ENCODE measurements at places on chromosomes 13 and 19.

- DNase-seq = no peak
Observed at GRCh38 chr19:29417048-29417447, 108.7 kb upstream of the VSTM2B start.

- DNase-seq = no peak
Observed at GRCh38 chr19:5083547-5083965, 114.6 kb downstream of the KDM4B start.

GRCh38 chr19:5787409-5788182 is 3.0 kb upstream of the PRR22 start:
- no peak for DNase-seq

GRCh38 chr19:15893477-15893876 is 4.4 kb downstream of the CYP4F2 start:
- DNase-seq = no peak

- no peak for DNase-seq
Observed at GRCh38 chr13:89568746-89569145, 1778.7 kb upstream of the MIR17HG start.

DNA sequence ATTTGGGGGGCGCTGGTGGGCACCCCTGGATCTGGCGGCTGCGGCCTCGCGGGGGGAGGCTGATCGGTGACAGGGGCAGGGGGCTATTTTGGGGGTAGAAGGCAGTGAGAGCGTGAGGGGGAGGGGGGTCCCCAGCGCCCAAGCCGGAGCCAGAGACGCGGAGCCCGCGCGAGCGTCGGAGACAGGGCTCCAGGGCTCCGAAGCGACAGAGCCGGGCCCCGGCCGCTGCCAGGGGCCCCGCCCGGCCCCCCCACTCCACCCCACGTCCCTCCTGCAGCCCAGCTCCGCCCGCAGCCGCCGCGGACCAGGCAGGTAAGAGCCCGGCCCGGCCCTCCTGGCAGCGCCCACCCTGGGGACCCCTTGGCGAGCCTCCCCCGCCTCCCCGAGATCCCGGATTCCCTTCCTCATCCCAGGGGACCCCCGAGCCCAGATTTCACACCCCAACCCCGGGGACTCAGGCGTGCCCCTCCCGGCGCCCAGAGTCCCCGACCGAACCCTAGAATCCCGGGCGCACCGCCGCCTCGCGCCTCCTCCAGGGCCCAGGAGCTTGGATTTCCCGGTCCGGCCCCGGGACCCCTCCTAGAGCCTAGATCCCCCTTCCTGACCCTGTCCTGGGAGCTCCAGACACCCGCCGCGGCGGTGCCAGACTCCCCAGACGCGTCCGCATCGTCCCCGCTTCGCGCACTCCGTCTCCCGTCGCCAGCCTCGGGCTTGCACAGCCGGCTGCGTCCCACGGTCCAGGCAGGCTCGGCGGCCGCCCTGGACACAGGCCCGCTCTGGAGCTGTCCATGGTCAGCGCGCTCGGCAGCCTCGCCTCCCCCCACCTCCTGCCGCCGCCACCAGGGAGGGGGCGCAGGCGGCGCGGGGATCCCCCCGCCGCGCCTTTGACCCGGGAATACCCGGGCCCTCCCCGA is at the start of gene PPFIA3:
TSS of gene PPFIA3 (plus strand) at position 134 of the 914 bp plus-strand sequence. CDS start 8,330 bp downstream, outside the sequence.
- DNase-seq = no peak

DNA sequence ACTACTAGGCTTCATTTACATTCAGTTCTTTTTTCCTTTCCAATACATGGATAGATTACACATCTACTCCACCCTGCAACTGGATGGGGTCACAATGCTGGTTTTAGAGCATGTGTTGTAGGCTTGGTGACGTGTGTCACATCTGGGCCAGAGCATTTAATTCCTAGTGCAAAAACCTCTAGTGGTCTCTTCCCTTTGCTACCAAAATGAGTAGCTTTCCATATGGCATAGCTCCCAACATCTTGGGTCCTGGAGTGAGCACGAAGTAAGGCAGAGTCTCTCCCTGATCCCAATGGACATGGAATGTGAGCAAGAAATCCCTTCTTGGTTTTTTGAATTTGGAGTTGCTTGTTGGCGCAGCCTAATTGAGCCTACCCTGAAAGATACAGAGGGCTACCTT is 51.7 kb downstream of the TNFSF11 start:
- DNase-seq = no peak

GRCh38 chr19:1007399-1008251 is 7.4 kb downstream of the GRIN3B start:
- no peak for DNase-seq

GRCh38 chr13:23813635-23814034 is 75.6 kb downstream of the MIPEP start:
- no peak for DNase-seq

DNA sequence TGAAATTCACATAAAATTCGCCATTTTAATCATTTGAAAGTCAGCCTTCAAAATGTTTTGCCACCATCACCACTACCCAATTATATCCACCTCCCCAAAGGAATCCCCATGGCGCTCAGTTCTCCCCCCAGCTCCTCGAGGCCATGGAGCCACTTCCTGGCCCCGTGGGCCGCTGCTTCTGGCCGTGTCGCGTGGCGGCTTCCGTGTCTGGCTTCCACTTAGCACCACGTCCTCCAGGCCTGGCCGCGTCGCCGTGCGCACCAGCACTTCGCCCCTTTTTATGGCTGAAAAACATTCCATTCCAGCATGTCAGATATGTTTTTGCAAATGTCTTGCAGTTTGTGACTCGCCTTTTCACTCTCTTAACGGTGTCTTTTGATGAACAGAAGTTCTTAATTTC is 46.7 kb upstream of the DCUN1D2 start:
- no peak for DNase-seq

- DNase-seq = no peak
Observed at GRCh38 chr19:51799034-51799773, 4.2 kb downstream of the FPR3 start.

GRCh38 chr13:46909042-46909441 is 12.2 kb upstream of the HTR2A start:
- no peak for DNase-seq

GRCh38 chr19:49957262-49957915 is 3.6 kb downstream of the SIGLEC11 start:
- no peak for DNase-seq

GRCh38 chr13:74479124-74479523 is 344.9 kb upstream of the KLF12 start:
- DNase-seq = no peak

- no peak for DNase-seq
Observed at GRCh38 chr13:58083064-58083463, 451.5 kb downstream of the PCDH17 start.

- no peak for DNase-seq
Observed at GRCh38 chr13:32504263-32504662, 34.3 kb downstream of the N4BP2L2 start.

GRCh38 chr13:33787051-33787591 is 30.8 kb upstream of the RFC3 start:
- DNase-seq = no peak

- DNase-seq = no peak
Observed at GRCh38 chr13:109904218-109904617, 117.8 kb upstream of the IRS2 start.

DNA sequence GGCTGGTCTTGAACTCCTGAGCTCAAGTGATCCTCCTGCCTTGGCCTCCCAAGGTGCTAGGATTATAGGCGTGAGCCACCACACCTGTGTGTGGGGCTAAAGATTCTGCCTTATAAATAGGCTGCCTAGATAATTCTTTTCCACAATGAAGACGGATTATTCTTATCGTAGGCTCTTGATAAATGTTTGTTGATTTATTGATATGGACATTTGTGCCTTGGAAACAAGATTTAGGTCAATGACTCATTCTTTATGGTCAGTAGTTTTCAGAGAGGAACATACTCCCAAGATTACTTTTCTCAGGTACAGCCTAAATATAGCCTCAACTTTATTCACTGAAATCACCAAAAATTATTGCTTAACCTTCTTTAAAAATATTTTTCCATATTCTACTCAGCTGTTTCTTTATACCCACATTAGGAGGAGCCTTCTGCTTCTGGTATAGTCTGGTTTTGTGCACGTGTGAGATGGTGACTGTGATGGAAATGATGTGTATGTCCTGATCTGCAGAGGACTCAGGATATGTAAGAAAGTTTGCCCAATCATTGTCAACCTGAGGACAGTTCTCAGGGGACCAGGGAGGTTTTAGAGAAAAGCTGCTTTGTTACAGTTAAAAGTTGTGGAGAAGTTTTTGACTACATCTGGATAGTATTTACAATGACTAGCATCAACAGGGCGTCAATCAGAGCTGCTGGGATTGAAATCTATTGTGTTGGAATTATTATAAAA is 208.9 kb downstream of the DNAJC15 start:
- no peak for DNase-seq

DNA sequence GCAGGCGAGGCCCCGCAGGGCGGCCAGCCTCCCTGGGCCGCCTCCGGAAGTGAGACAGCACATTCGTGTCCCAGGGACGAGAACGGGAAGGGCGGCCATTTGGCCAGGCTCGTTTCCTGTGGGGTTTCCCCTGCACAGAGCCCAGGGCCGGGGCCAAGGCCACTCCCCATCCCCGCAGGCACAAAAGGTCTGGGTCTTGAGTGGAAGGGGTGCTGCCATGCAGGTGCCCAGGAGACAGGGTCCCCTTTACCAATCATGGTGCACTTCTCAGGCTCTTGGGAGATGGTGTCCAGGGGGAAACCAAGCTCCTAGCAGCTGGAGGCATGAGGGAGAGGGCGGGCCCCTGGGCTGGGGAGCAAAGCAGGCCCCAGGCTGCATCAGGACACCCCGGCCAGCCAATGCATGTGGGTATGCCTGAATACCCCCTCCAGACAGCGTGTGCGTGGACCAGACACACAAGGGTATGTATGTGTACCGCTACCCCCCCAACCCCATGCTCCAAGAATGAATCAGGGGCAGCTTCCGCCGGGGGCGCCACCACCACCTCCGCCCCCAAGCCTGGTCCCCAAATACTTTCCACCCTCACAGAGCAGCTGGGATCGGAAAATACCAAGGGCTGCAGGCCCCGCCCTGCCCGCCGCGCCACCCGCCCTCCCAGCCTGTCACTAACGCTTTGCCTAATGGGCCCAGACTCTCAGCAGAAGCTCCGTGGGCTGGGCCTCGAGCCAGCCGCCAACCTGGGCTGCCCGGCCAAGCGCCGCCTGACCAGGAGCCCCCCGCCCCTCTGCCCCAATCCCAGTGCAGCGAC is 37.6 kb upstream of the NANOS3 start:
- peak; percentile 81 for DNase-seq

DNA sequence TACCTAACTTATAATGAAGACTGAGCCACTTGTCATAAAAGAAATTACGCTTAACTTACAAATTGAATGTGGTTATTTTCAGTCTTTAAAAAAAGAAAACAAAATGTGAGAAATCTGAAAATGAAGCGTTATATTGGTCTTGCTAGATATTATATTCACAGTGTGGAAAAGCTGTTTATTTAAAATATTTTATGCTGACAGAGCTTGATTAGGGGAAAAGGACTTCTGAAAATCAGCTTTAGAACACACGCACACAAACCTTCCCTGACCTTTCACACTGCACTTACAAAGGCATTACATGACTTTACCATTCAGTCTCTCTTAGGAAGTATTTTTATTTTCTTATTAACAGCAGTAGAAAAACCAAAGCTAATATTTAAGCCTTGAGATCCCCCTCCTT is 461.5 kb downstream of the DIAPH3 start:
- no peak for DNase-seq

DNA sequence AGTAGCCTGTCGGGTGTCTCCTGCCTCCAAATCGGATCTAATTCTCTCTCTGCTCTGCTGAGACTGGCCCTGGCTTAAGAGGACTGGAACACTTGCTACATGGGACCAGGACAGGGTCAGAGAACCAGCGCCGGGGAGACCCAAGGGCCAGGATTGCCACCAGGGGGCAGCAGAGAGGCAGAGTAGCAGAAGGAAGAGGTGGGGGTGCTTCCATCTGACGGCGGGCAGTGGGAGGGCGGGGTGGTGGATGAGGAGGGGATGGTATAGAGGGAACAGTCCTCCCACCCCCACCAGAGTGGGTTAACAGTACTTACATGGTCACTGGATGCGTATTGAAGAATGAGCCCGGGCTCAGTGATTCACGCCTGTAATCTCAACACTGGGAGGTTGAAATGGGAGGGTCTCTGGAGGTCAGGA is 11.9 kb downstream of the SELENOW start:
- peak; percentile 61 for DNase-seq

DNA sequence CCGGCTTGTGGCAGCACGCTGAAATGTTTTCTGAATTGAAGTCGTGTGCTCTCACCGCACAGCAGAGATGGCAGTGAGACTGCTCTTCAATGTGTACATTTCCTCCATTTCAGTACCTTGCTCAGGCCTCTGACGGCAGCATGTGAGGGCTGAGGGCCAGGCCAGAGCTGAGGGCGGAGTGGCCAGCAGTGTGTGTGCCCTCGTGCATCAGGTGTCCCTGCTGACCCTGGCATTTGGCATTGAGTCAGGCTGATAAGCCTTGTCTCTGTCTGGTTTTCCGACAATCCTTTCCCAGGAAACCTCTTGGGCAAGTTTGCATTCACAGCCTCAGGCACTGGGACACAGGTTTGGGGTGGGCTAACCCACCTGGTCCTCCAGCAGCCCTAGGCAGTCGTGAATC is 62.3 kb downstream of the EFNB2 start:
- no peak for DNase-seq

DNA sequence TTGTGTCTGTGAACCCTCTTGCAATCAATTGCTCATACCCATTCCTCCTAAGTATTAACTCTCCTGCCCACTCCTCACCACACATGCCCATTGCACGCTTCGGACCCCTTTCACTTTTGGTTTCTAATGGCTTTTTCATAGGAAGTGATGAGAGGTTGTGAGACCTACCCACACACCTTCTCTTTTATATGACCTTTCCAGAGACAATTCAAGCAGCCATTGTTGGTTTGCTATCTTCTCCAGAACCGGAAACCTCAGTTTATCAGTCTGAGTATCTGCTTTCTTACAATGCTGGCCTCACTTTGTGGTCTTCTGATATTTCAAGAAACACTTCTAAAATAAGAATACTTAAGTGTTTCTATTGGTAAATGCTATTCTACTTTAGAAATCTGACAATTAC is 1550.8 kb upstream of the SLC10A2 start:
- no peak for DNase-seq

DNA sequence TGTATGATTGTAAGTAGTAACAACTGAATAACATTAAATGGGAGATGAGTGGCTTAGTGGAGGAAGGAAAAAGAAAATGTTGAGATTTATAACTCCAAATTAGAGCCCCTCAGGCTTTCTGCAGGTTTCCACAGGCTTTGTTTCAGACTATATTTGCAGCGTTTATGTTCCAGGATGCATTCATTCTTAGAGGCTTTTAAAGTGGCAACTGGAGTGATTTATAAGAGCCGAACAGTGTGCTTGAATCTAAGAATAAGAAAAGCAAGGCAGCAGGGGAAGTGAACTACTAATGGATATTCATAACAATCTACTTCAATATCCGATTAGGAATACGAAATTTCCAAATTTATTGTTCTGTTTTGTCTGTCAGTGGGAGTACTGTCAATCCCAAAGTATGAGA is 91.0 kb downstream of the UFM1 start:
- DNase-seq = no peak
